ENCODE measurements at places on chromosomes 6 and 20.

DNA sequence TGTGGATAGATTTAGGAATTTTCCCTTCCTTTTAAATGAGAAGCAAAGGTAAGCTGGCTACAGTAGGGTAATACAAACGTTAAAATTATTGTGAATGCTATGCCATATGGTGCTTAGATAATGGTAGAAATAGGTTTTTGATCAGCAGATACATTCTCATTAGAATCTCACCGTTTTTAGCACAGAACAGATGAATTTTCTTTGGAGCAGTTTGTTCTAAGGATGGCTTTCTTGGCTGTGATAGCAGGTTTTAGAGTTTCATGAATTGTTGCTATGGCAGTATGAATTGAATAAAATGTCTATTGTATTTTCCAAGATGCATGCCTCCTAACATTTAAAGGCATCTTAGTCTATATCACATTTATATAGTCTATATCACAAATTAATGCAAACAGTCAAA lies 1394.5 kb downstream of the EPHA7 start:
- DNase-seq = no peak

- DNase-seq = peak; percentile 36
These were observed 85.1 kb downstream of the CLIC5 start for GRCh38 chr6:45930420-45931040.

GRCh38 chr6:37565267-37566110 lies 65.8 kb upstream of the CCDC167 start:
- no peak for DNase-seq

DNA sequence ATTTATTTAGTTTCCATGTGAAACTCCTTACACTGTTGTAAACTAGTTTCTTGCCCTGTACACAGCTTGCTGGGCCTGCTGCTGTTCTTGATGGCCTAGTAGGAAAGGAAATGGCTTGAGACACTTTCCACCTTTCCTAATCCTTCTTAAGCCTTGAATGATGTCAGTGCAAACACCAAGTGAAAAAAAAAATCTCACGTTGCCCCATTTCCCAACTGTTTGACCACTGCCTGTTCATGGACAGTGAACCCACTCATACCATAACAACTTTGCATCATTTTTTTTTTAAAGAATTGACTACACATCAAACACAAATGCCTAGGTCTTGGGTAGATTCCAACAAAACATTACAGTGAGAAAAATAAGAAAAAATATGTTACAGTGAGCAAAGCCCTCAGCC lies 653.6 kb upstream of the FLRT3 start:
- no peak for DNase-seq

GRCh38 chr6:40721271-40721952 lies 134.2 kb upstream of the LRFN2 start:
- DNase-seq = no peak

DNA sequence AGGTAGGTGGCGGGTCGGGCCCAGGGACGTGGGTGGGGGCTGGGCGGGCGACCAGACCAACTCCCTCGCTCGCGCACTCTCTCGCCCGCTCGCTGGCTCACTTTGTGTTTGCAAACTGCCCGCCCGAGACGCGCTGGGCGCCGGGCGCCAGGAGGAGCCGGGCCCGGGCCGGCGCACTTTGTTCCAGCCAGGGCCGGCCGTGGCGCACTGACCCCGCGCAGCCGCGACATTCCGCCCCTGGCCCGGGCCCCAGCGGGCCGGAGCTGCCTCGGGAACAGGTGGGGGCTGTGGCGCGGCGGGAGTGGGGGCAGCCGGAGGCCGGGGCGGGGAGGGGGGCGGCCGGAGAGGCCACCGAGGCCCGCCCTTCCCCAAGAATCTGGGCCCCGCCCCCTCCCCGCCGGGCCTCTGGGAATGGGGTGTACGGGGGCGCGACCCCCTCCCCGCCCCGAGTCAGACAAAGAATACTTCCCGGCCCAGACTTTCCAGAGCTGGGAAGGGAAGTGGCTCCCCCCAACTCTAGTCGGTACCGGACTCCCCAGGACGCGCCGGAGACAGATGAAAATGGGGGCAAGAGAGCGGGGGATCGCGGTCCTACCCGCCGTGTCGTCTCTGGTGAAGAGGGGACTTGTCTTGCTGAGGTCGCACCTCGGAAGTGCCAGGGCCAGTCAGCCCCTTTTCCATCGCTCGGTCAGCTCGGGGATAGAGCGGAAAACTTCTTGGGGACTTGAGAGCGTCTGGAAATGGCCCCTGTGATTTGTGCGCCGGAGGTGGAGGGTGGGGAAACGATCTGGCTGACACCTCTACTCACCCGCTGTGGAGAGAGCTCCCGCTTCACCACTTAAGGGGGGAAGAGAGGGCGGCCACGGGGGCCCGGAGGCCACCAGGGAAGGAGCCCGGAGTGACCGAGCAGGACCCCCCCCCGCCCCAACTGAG lies 951 bp downstream of the FOXP4 start:
- DNase-seq = no peak

DNA sequence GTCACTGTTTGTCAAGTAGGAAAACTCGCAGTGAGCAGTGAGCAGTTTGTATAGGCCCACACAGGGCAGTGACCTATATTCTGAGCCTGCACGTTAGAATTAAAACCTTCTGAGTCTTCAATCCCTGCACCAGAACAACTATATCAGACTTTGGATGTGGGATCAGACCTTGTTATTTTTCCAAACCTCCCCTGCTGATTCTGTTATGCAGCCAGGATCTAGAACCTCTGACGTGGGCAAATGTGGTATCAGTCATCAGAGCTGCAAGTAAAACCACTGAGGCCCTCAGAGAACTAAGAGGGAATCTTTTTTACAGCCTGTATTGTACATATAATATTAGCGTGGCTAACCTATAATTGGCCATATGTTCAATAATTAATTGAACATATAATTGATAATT lies 32.0 kb upstream of the AKAP7 start:
- DNase-seq = no peak

GRCh38 chr20:36812594-36813463 lies 39.3 kb upstream of the DSN1 start:
- DNase-seq = no peak

- no peak for DNase-seq
These were observed 50.4 kb upstream of the ENTPD6 start for GRCh38 chr20:25145131-25145530.

DNA sequence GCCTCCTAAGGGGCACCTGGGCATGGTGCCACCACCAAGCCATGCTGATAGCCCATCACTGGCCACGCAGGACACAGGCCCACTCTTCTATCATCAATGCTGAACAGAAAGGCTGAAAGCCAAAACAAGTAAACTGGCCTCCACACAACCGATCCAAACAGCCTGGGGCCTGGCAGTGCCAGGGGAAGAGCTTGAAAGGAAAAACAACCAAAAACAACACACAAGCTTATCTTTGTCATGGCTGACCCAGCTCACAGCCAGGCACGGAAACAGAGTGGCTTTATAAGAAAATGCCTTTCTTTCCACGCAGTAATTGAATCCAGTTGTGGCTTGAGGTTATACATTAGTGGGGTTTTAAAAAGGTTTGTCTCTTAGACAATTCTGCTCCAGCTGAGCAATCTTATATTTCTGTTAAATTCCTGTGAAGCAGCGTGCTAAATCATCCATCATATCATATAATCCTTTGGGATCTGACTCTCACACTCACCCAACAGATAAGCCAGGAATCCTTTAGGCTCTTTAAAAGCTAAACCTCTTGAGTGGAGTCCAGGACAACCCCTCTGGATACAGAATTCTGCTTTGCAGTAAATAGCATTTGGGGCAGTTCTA lies 65.4 kb upstream of the SLC22A16 start:
- DNase-seq = no peak

DNA sequence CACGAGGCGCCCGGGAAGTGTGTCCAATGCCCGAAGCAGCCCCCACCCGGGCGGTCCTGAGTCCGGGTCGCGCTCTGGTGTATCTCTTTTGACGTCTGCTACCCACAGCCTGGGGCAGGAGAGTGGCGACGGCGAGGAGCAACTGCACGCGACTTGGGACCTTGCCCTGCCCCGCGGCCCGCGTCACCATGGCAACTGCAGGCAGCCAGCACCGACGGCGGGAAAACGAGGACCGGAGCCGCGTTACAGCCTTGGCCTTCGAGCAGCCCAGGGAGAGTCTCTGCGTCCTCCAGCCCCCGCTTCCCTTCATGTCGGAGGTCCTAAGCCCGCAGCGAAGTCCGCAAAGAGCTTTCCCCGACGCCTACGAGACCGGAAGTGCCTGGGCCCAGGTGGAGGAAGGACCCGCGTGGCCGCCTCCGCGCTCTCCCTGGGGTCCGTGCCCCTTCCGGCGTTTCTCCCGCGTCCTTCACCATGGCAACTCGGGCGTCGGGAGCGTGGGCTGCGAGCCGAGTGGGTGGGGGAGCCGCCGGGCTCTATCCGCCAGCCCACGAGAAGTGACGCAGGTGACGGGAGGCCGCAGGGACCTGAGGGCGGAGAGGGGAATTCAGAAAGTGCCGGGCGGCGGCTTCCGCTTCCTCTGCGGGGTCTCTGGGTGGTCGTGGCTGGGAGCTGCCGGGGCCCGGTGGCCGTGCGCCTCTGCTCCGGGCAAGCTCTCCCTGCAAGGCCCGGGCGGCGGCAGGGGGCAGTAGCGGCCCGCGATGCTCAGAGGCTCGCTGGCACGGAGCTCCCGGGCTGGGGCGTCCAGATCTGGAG lies 88.6 kb upstream of the TGM3 start:
- DNase-seq = peak; percentile 28

DNA sequence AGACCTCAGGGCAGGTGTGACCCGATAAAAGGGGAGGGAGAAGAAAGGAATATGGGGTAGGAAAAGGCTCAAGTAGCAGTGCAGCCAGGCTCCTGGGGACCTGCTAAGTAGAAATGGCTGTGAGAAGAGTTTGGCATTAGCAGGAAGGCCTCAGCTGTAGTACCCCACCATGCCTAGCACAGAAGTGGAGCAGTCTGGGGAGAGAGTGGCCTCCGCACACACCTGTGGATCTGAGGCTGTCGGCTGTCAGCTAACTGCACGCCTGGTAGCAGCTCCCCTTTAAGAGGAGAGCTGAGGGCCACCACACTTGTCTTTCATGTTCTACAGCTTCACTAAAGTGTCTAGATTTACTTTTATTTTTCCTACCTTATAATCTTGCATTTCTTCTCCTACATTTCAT lies 24.6 kb downstream of the PDE7B start:
- DNase-seq = no peak

- no peak for DNase-seq
These were observed 107.1 kb downstream of the UNC5CL start for GRCh38 chr6:40931931-40932330.

DNA sequence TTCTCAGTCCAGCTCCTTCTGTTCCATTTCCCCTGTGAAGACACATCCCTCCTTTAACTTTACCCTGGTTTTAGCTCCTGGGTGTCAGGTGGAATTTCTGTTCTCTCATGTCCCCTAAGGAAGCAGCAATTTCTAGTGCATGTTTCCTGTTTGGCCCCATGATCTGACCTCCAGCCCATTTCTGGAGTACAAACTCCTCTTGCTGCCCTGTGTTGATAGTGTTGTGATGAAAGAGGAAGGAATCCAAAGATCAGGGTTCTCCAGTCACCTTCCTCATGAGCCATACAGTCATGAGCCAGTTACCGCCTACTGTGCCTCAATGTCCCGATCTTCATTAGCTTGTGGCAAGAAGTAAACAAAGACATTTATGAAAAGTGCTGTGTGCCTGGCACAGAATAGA lies 97.4 kb downstream of the PHACTR1 start:
- no peak for DNase-seq
